AG20443 (cell line): ENCODE measurements at places on chromosomes 2 and 18.

- no peak for DNase-seq
Measured at GRCh38 chr2:138602166-138602460, 100.5 kb downstream of the SPOPL start.

GRCh38 chr2:108106731-108107130 lies 120.4 kb downstream of the SLC5A7 start:
- DNase-seq, result no peak

DNA sequence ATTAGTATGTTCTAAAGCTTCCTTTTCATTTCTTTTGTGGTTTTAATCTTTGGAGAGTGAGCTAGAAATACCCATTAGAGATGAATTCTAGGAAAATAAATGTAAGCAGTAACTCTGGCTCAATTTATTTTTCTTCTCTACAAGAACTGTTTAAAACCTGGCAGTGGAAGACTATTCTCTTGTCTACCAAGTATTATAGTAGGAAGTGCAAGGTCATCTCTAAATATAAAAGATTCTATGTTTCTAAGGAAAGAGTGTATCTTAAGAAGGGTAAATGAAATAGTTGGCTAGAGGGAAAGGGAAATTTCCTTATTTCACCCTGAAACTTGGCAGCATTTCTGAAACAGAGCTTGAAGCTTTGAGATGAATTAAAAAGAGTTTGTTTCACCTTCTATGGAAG lies 35.5 kb downstream of the PLCL1 start:
- no peak for DNase-seq

- no peak for DNase-seq
Measured at GRCh38 chr18:41992703-41993102, 37.7 kb downstream of the PIK3C3 start.

DNA sequence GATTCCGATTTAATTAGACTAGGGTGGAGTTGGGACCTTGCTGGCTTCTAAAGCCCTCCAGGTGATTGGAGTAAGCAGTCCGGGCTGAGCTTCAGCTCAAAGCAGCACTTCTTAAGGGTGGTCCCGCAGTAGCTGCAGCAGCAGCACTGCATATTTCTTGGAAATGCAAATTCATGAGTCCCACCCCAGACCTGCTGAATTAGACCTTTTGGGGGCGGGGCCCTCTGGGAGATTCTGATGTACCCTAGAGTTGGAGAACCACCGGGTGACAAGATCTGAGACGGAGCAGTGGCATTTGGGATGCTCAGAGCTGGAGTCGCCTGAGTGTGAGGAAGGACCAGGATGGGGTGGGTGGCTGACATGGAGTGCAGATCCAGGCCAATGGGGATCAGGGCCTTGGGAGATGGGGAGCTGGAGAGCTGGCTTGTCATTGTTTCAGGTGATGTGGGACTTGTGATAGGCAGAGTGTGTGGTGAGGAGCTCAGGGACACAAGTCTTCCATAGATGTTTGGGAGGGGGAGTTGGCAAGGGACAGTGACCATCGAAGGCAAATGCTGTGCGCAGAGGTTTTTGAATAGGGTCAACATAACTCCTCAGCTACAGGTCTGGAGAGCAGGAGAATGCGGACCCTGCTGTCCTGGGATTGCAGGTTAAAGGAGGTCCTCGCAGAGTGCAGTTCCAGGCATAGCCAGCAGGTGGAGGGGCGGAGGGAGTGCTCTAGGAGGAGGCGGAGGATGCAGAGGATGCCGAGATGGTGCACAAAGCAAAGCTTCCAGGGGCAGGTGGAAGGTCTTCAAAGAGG lies 130.9 kb upstream of the RAB12 start:
- peak; percentile 90 for DNase-seq

DNA sequence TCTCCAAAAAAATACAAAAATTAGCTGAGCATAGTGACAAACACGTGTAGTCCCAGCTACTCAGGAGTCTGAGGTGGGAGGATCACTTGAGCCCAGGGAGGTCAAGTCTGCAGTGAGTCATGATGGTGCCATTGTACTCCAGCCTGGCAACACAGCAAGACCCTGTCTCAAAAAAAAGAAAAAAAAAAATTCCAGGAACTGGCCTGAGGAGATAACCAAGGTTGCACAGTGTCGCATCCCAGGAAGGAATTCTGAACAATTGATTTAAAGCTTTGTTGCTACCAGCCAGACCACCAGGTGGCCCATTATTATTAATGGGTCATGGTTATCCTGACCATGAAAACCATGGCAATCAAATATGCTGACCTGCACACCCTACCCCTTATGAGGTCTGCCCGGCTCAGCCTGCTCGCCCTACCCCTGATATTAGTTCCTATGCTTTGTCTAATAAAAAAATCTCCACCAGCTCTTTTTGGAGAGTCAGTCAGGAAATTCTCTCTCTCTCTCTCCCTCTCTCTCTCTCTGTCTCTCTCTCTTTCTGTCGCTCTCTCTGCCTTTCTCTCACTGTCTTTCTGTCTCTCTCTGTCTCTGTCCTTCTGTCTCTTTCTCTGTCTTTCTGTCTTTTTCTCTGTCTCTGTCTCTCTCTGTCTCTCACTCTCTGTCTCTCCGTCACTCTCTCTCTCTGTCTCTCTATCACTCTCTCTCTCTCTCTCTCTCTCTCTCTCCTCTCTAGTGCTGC lies 73.7 kb downstream of the NCAPH start:
- DNase-seq, result no peak

DNA sequence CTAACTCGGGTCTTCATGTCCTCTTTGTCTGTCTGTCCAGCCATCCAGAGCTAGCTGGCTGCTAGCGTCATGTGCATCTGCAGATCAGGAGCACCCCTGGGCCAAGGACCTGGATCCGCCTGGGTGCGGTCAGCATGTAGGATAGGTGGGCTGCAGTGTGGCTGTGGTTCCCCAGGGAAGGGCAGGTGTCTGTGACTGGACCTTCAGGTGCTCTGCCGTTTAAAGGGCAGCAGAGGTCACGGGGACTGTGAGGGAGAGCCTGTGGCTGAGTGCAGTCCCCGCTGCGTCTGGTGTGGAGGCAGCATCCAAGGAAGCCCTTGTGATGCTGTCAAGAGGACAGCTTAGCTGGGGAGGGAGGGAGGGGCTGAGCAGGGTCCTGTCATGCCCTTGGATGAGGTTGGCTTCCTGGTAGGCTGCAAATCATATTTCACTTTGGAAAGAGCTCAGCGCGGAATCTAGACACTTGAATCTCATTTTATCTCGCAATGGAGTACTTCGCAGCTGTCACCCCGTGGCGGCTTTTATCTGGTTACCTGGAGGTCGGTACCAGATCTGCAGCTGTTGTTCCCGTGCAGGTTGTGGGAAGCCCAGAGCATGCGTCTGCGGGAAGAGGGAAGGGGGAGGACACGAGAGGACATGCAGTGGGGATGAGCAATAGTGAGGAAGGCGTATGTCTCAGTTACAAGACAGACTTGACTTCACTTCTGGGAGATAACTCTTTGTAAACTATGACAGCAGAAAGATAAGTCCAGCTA lies 5.9 kb upstream of the RALB start:
- DNase-seq, result no peak

DNA sequence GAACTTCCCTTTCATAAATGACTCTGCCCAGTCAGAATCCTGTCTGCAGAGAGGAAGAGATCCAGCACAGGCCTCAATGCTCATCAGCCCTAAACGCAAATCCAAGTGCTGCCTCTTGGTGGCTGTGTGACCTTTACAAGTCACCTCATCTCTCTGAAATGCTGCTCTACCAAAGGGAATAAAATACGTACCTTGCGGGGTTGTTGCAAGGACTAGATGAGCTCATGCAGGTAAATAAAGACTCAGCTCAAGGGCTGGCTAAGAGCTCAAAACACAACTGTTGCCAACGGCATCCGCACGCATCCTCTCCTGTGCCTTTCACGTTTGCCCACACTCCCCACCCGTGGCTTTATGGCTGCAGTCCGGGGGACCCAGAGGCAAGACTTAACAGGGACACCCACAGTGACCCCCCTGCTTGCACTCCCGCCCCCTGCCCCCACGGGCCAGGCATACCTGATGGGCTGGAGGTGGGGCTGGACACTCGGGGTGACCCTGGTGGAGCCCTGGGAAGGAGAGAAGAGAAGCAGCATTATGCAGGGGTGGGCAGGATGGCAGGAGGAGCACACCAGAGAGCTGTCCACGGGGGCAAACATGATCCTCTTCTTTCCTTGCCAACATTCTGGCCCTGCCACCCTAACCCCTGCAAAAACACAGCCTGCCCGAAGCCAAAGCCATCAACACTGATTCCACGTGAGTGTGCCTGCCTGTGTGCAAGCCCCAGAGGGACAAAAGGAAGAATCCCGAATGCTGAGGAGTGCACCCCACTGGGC lies 102.6 kb downstream of the TNS1 start:
- DNase-seq, result no peak

DNA sequence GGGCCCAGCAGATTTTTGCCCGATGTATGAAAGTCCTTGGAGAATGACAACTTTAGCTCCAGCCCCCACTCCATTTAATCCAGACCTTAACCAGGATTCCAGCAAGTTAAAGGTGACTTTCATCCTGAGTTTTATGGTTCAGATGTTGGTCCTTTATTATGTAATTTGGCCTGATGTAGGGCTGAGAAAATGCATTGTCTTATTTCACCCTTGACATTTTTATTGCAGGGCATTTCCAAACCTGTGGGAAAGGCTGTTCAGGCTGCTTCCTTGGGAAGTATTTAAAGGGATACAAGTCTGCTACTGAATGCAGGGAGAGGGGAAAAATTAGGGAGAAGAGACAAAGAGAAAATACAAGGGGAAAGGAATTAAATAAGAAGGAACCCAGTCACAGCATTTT lies 48.8 kb downstream of the ASB1 start:
- no peak for DNase-seq

- no peak for DNase-seq
Measured at GRCh38 chr2:173264603-173265366, 89.9 kb upstream of the CDCA7 start.

- DNase-seq, result no peak
Measured at GRCh38 chr2:113092864-113093612, 25.3 kb downstream of the IL1F10 start.

DNA sequence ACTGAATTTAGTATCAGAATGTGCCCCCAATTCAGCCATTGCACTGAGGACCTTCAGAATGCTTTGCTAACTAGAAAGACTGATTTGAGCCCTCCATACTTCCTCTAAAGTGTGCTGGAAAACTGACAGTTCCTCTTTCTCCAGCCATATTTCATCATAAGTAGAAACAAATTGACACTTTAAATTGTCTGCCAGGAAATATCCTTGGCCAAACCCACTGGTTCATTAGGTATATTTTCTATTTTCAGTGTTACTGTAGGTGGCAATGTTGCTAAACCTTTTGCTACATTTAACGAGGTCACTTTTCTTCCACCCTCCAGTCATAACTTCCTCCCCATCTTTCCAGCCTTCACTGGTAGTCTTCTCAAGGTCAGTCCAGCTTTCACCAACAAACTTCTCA lies 21.5 kb downstream of the SP5 start:
- no peak for DNase-seq

DNA sequence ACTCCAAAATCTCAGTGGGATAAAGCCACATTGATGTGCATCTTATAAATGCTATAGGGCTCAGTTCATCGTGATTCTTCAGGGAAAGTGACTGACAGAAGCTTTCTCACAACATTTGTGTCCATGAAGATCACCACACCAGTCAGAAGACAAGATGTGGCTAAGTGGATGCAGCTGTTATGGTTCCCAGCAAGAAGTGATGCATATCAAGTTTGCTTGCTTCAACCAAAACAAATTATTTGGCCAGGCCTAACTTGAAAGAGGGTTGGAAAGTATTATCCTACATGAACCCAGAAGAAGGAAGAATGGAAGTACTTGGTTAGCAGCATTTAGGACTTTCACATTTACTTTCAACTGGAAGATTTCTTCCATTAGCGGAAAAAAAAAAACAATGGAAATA lies 210.0 kb upstream of the ACVR2A start:
- DNase-seq, result no peak

- no peak for DNase-seq
Measured at GRCh38 chr2:239040152-239040761, 192.4 kb downstream of the TWIST2 start.

- DNase-seq, result no peak
Measured at GRCh38 chr2:1598041-1598710, 146.1 kb downstream of the PXDN start.

DNA sequence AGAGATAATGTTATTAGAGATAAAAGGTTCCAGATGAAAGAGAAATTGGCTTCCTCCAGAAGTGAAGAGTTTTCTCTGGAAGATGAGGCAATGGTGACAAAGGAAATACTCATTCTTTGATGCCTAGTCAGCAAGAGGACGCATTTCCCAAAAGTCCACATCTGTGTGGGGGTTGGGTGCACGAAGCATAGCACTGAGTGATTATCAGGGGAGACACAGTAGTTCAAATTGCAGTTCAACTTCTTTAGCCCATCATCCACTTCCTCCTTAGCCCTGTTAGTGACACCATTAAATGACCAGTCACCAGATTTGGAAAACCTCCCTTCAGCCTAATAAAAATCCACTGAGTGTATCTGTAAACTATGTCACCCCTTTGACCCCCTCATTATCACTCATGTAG lies 80.9 kb upstream of the PHLPP1 start:
- DNase-seq, result peak; percentile 61

- DNase-seq, result no peak
Measured at GRCh38 chr2:60424233-60424632, 129.2 kb downstream of the BCL11A start.

- DNase-seq, result no peak
Measured at GRCh38 chr2:46393347-46393820, 86.0 kb upstream of the TMEM247 start.

- no peak for DNase-seq
Measured at GRCh38 chr2:11571170-11571569, 37.3 kb downstream of the GREB1 start.

- DNase-seq, result no peak
Measured at GRCh38 chr2:226796012-226796839, 3.4 kb downstream of the IRS1 start.

DNA sequence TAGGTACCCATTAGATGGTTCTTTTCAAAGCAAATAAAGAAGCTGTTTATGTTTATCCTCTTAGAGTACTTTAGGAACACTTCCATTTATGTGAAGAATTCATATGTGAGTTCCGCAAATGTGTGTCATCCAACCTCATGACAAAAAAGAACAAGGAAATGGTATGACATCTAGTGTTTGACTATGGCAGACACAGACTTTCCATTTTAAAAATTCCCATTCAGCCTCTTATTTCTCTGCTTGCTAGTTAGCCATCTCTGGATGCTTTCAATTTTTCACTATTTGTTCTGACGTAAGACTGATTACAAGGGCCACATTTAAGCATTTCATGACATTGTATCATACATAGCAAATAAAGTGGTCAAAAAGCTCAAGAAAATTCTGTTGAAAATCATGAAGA lies 103.0 kb downstream of the ZAP70 start:
- DNase-seq, result no peak

- peak; percentile 79 for DNase-seq
Measured at GRCh38 chr2:24409700-24410556, 49.6 kb upstream of the ITSN2 start.

GRCh38 chr2:215429424-215429823 lies 6.4 kb downstream of the FN1 start:
- no peak for DNase-seq

- DNase-seq, result no peak
Measured at GRCh38 chr18:39462436-39462835, 1896.8 kb upstream of the CELF4 start.
